ENCODE measurements at places on chromosomes 11 and 22. TPM values are rescaled to one million over a fixed set of nuclear protein-coding genes. Genes with fewer than 3 reads are reported as not detected.

RPS6KB2 gene
- polyA plus RNA-seq: 42.5 TPM

PKDREJ gene
- 0.22 TPM for polyA plus RNA-seq

TEX54 gene
- not detected for polyA plus RNA-seq

C11orf91 gene
- polyA plus RNA-seq: not detected

SIK2 gene
- 24.0 TPM for polyA plus RNA-seq

HSPB2 gene
- 2.8 TPM for polyA plus RNA-seq

SYT9 gene
- 4.8 TPM for polyA plus RNA-seq

ABCG4 gene
- polyA plus RNA-seq: 0.94 TPM

NXPE4 gene
- 0.08 TPM for polyA plus RNA-seq

TMEM121B gene
- 1.1 TPM for polyA plus RNA-seq

USP2 gene
- 7.4 TPM for polyA plus RNA-seq

MPEG1 gene
- 9.8 TPM for polyA plus RNA-seq

LRP4 gene
- polyA plus RNA-seq: 27.6 TPM

TIMP3 gene
- polyA plus RNA-seq: 166 TPM

ALDH3B2 gene
- polyA plus RNA-seq: 5.4 TPM

FAM181B gene
- polyA plus RNA-seq: 2.3 TPM

CYTH4 gene
- 4.3 TPM for polyA plus RNA-seq

PRR33 gene
- polyA plus RNA-seq: 0.04 TPM

SEC14L6 gene
- polyA plus RNA-seq: 8.0 TPM

CLDN5 gene
- 20.4 TPM for polyA plus RNA-seq

RELA gene
- polyA plus RNA-seq: 63.4 TPM

OR5P2 gene
- polyA plus RNA-seq: 0.14 TPM

RCOR2 gene
- polyA plus RNA-seq: 9.7 TPM

MTFP1 gene
- 11.9 TPM for polyA plus RNA-seq

ACCS gene
- polyA plus RNA-seq: 77.0 TPM

OPCML gene
- polyA plus RNA-seq: 12.3 TPM

KCNA4 gene
- 0.30 TPM for polyA plus RNA-seq

C1QTNF5 gene
- 43.2 TPM for polyA plus RNA-seq
